ENCODE measurements at places on chromosomes 5 and 9.

- DNase-seq = no peak
Observed at GRCh38 chr5:39273314-39273954, 54.1 kb upstream of the FYB1 start.

DNA sequence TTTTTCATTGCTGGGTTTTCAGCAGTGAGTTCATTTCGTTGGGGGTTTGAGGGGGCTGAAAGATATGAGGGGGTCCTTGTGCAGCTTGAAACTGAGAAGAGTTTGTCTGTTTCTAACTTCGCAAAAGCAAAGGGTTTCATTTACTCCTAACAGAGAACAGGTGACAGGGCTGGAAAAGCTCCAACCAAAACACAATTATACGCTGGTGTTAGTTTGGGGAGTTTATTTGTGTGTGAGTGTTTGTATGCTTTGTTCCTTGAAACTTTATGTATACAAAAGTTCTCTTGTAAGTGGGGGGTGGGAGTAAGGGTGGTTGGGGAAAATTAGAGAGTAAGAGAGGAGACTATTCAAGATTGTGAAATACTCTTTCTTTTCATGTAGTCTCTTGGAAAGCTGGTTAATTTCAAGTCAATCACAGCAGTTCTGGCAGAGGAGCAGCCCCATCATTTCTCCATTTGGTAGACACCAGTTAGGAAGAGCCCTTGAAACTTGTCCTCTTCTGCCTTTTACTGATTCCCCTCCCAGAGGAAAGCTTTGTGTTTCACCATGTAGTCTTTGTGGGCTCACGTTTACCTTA lies 881 bp downstream of the TNFAIP8 start:
- DNase-seq = no peak

GRCh38 chr9:111944241-111944866 lies 47.7 kb downstream of the UGCG start:
- no peak for DNase-seq

- no peak for DNase-seq
Observed at GRCh38 chr5:143308731-143309130, 94.8 kb downstream of the NR3C1 start.

GRCh38 chr5:137617528-137618205 lies 118.2 kb downstream of the KLHL3 start:
- DNase-seq = no peak

DNA sequence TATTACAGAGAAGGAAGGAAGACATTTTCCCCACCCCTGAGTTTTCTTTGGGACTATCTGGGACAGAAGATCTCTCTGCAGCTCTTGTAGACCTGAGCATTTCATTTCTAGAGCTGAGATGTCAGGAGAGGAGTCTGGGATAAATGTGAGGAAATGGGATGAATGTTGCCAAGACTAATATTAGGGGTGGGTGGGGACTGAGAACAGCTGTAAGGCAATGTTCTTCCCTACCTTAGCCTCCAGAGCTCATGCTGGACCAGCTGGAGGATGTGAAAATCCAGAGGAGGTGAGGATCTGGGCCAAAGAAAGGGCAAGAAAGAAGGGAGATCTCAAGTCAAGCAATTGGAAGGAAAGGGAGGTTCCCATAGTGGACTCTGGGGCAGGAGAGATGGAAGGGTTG lies 23.1 kb upstream of the FOXD1 start:
- DNase-seq = no peak

DNA sequence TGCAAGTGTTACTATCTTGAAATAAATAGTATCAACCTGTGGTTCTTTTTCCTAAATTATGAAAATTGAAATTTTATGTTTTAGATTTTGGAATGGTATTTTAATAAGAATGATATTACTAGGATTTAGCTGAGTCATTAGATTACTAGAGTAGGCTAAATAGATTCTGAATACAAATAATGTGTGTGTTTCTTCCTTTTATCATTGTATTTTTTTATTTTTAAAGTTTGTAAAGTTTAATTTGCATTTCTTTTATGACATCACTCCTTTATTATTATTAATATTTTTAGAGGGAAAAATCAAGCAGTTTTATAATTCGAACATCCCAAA lies 8.0 kb upstream of the FAM120AOS start:
- no peak for DNase-seq

GRCh38 chr5:170751631-170752030 lies 31.9 kb upstream of the GABRP start:
- no peak for DNase-seq

- no peak for DNase-seq
Observed at GRCh38 chr9:68834931-68835520, 130.0 kb downstream of the PIP5K1B start.

Data from pulmonary artery endothelial cell (primary cell).